LNCaP clone FGC (cell line): ENCODE measurements at places on chromosomes 1 and 21.

DNA sequence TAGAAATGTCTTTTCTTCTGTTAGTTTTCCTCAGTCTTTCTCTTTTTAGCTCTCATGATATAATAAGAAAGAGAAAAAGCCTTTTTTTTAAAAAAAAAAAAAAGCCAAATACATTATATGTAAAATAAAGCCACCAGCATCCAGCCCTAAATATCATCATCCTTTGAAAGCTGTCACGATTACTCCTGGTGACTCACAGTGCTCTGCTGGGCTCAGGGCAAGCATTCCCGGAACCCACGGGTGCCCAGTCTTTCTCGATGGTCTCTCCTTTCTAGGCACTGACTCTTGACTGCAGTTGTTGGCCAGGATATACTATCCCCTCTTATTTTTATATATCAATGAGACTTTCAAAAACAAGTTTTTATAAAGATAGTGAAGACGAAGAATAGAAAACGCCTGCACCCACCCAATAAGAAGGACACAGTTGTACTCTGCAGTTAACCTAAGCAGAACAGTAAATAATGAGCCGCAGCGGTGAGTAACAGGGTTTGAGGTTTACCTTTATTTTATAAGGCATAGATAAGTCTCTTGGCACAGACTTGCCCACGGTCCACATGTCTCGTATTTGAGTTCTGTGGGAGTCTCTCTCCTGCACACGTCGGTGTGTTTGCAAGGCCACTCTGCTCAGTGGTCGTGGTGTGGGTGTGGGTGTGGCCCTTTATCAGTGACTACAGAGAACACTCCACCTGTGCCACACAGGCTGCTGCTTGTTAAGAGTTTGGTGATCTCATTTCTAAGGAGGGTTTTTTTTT lies 15.7 kb upstream of the MX2 start:
- DNase-seq: peak; percentile 84

DNA sequence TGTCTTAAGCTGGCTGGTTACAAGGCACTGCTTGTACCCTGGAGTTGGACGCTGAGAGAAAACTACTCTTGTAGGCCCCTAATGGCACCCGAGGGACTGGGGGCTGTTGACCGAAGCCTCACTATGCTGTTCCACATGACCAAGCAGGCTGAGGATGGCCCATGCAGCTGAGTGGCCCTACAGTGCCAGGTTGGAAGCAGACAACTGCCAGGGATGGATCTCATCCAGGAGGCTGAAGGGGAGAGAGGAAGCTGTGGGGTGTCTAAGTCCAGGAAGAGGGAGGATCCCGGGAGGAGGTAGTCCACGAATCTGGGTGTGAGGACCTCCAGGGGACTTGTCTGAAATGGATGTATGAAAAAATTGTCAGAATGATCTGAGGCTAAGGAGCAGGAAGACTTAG lies 45.8 kb downstream of the FOXD2 start:
- no peak for DNase-seq

GRCh38 chr1:230572121-230573105 lies 69.9 kb upstream of the COG2 start:
- no peak for DNase-seq

- no peak for DNase-seq
These were observed 20.0 kb downstream of the ADAMTS5 start for GRCh38 chr21:26946744-26947446.

- no peak for DNase-seq
These were observed 8.1 kb downstream of the RERE start for GRCh38 chr1:8809342-8809736.

DNA sequence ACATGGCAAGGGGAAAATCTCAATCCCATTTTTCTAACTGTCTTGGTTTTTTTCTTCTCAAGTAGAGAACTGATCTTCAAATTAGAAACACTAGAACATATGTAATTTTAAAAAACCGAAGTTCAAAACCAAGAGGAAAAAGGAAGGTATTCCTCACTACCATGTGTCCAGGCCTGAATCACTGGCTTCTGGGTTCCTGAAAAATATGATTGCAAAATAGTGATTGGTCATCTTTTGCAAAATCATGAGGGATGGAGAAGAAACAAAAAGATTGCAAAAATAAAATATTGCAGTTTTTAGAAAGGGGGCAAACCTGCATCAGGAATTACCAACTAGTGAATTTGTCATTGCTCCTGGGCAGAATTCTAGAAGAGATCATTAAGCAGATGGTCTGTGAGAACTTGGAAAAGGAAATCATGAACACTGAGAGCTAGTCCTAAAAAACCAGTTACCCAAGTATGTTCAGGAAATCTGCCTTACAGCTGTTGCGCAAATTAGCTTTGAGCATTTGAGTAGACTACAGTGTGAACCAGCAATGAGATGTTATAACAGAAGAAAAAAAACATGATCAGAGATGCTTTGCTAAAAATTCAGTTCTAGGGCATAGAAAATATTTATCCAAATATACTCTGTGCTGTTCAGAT lies 49.4 kb downstream of the SPATA46 start:
- no peak for DNase-seq

GRCh38 chr1:33055210-33056008 lies 18.7 kb upstream of the AK2 start:
- peak; percentile 94 for DNase-seq

DNA sequence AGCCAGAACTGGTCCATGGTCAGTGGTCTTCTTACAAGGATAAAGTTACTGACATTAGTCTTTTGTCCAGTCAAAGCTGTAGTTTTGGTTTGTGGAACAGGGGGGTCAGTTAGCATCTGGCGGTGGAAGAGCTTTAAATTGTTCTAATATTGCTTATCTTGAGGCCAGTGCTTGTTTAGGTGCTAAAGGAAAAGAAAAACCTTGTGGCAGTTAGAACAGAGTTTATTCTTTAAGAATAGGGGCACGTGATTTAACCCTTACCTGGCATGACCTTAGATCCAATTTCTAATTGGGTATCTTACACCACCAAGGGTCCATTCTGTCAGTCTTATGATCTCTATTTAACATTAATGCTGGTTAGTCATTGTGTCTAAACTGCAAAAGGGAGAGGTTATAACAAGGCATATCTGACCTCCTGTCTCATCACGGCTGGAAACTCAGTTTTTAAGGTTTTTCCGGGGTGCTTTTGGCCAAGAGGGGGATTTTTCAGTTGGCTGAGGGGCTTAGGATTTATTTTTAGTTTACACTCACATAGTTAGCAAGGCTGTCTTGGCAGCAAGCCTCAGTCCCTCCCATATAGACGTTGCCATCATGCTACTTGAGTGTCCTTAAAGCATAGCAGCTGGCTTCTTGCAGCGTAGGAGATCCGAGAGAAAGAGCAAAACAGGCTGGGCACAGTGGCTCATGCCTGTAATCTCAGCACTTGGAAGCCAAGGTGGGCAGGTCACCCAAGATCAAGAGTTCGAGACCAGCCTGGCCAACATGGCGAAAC lies 60.1 kb upstream of the FAM89A start:
- DNase-seq: no peak

- DNase-seq: no peak
These were observed 3.8 kb downstream of the DNASE2B start for GRCh38 chr1:84402060-84402459.

- DNase-seq: no peak
These were observed 663 bp downstream of the ATP13A2 start for GRCh38 chr1:17011092-17011438.

- DNase-seq: peak; percentile 81
These were observed 11.8 kb downstream of the CD101 start for GRCh38 chr1:117013309-117013858.

GRCh38 chr1:66925944-66926343 lies 1.2 kb downstream of the MIER1 start:
- DNase-seq: no peak

DNA sequence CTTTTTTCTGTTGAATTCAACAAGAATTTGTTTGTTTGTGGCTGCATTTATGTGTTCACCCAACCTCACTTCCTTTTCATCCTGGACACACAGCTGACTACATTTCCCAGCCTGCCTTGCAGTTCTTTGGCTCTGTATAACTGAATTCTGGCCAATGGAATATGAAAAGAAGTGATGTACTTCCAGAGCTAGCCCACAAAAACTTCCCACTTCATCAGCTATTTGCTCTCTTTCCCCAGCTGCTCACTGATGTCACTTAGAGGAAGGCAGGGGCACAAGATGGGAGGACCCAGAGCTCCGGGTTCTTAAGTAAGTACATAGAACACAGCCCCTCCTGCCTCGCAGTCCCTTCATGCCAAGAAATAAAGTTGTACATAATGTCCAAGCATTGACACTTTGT lies 235.0 kb upstream of the FGGY start:
- DNase-seq: no peak

DNA sequence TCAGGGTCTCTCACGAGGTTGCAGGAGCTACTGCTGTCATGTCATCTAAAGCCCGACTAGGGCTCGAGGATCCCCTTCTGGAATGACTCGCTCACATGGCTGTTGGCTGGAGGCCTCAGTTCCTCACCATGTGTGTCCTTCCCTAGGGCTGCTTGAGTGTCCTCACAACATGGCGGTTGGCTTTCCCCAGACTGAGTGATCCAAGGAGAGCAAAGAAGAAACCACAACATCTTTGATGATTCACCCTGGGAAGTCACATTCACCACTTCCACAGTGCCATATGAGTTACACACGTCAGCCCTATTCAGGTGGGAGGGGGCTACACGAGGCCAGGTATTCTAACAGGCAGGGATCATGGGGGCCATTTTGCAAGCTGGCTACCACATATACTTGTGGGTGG lies 64.9 kb downstream of the FHAD1 start:
- no peak for DNase-seq

GRCh38 chr1:231926340-231926739 lies 299.8 kb downstream of the DISC1 start:
- no peak for DNase-seq

DNA sequence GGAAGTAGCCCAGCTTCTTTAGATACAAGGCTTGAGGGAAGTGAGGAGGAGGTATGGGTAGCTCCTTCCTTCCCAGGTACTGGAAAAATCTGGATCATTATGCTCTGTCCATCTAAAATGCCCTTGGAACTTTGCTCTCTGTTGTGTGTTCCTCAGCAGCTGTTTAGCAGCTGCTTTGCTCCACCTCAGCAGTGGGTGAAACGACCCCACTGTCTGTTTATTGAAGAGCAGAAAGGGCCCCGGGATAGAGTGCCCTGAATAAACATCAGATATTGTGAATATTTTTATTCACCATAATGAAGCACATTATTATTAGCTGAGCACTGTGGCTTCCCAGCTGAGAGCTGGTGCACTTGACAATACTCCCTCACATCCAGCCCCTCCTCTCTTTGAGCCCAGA lies 237.9 kb downstream of the PBX1 start:
- no peak for DNase-seq

- DNase-seq: no peak
These were observed 4.1 kb upstream of the PTPN7 start for GRCh38 chr1:202164271-202165037.

DNA sequence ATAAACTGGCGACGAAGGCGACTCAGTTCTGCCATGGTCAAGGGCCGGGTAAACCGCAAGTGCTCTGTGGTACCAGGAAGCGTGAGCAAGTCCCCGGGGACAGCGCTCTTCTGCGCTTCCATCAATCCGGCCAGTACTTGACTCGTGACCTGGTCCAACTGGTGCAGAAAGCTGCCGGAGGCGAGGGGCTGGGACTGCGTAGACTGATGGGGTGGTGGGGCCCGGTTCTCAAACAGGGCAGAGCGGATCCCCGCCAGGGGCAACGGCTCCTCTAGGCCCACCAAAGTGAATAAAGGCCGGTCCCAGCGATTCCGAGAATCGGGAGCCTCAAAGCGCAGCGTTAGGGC lies 852 bp downstream of the KTI12 start:
- no peak for DNase-seq

DNA sequence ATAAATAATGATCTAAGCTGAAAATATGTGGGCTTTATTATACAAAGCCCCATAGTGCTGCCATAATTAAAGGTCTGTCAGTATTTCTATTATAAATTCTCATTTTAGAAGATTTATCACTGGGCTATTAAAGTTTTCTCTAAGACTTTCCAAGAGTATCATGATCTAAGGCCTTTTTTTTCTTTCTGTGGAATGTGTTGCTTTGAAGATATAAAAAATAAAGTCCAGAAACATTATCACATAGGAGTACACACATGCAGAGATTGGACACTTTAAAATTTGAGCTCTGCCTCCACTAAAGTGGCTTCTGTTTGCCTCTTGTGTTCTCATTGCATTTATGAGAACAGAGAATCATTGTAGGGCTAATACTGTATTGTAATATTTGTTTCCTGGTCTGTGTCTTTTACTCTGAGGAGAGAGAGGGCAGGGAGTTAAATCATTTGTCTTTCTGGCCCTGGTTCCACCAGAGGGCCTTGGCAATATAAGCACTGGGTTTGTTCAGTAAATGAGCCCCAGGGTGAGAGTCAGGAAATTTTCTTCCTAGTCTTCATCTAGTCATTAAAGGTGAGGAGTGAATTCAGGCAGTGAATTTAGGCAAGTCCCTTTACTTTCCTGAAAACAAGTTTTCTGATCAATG lies 70.2 kb downstream of the NFIA start:
- no peak for DNase-seq

GRCh38 chr1:228394571-228395394 lies 11.9 kb downstream of the TRIM11 start:
- DNase-seq: no peak

DNA sequence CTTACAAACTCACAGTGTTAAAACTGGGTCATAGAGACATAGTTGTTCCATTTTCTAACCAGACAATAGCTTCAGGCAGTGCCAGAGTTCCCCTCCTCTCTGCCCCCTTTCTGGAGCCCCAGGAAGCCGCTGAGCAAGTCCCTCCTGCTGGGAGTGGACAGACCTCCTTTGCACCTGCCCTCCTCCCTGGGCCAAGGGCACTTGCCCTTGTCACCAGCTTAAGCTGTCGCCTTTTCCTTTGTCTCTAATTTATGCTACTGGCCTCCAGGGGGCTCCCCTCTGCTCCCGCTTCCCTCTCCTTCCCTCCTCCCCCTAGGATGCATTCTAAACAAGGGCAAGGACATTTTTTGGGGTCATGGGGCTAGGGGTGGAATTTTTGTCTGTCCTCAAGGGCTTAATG lies 182.4 kb downstream of the MIS18A start:
- no peak for DNase-seq

GRCh38 chr1:241964550-241965282 lies 7.1 kb downstream of the BECN2 start:
- DNase-seq: no peak

DNA sequence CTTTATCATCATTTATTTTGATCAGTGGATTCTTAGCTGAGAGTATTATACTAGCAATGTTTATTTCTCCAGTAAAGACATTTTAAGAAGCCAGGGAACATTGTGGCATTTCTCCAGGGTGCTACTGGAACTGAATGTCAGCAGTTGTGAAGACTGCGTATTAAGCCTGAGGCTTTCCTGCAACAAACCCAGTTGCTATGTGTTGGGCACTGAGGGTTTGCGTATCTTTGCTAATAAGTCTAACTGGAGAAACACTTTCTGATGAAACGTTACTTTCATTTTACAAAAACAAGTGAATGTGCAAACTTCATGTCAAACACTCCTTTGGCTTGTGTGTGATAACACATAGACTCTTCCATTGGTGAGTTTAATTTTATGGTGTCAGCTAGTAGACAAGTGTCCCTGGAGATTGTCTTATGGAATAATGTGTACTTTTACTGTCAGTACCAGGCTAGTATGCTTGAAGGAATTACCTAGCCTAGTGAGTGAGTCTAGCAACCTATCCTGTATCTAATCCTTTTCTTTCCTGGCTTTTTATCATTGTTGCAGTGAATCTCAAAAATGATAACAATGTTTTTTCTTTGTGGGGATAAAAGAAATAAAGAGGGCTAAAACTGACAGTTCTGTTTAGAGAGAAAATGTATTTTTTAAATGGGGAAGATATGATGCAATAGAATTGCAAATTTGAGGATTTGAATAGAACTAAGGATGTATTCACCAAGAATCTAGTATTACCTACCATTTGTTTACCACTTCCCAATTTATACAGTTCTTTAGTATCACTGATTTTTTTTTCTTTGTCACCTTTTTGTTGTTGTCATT lies 70.1 kb downstream of the MTR start:
- no peak for DNase-seq

GRCh38 chr1:107250169-107250568 lies 109.3 kb downstream of the NTNG1 start:
- no peak for DNase-seq
